Astrocyte (in vitro differentiated cells and primary cell): ENCODE measurements at places on chromosomes 1 and 21.

GRCh38 chr1:103529746-103530145 lies 4.2 kb downstream of the RNPC3 start:
- DNase-seq: peak; percentile 39

- peak; percentile 41 for DNase-seq
These were observed 3.4 kb downstream of the ADGRB2 start for GRCh38 chr1:31760471-31761470.

DNA sequence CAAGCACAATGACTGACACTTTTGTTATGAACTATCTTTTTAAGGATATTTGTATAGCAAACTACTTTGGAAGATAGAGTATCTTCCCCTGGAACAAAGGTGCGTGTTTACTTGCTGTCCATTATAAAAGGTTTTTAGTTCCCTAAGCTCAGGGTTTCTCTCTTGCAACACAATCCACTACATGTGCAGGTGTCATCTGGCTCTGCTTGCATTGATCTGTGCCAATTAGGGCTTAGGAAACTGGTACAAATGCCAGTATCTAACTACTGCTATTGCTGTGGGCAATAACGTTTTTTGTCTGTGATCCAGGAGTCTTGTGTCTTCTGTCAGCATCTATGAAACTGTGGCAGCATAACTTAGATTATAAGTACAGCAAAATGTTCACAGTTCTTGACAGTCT lies 68.3 kb upstream of the ABCD3 start:
- DNase-seq: no peak

DNA sequence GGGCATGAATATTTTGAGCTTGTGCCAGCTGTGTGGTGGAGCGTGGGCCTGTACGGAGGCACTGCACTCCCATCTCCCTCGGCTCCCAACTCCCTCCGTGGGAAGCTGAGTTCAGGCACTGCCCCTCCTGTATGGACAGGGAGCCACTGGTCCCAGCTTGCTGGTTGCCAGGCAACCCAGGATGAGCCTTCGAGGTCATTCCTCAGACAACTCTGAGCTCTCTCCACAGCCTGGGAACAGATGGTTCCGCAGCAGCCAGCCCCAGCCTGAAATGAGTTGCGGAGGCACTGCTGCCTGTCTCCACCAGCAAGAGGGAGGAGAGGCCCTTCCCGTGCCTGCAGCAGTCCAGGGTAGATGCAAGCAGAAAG lies 58.4 kb upstream of the TENT5B start:
- DNase-seq: no peak

GRCh38 chr1:246724016-246724730 lies at the start of gene SCCPDH:
Gene SCCPDH, plus strand, starts transcription at chr1:246724409. Its CDS starts 14 bp downstream, at chr1:246724423.
- DNase-seq: peak; percentile 49
